CD4-positive, alpha-beta memory T cell (primary cell): ENCODE measurements at places on chromosomes 3 and 15.

DNA sequence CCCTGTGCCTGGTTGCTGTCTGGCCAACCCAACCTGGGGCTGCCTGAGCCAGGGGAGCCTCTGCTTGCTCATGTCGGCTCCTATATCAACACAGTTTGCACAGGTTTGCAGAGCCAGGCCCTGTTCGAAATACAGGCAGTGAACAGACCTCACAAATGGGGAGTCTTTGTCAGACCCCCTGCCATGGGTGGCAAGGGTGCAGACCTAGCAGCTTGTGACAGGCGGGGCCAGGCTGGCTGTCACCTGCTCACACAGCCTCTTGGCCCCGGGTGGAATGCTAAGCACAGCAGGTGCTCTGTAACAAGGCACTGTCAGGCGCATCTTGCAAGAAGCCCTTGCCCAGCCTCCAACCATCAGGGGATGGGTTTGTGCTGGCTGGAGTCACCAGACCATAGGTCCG lies 47.3 kb downstream of the BDH1 start:
- no peak for DNase-seq

DNA sequence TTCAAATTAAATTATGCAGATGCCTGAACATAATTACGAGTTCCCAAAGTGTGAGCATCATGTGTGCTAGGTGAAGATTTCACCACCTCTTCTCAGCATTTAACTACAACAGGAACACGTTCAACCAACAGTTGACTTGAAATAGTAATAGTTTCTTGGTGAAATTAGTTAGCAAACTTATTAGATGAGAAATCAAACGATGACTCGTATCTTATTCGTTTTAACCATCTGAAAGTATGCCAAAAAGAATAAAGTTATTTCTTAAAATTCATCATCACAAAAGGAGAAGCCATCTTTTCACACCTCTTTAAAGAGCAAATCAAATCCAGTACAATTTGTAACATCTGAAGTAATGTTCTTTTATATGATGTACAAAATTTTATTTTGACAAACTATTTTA lies 2.3 kb downstream of the BNC1 start:
- DNase-seq: no peak

DNA sequence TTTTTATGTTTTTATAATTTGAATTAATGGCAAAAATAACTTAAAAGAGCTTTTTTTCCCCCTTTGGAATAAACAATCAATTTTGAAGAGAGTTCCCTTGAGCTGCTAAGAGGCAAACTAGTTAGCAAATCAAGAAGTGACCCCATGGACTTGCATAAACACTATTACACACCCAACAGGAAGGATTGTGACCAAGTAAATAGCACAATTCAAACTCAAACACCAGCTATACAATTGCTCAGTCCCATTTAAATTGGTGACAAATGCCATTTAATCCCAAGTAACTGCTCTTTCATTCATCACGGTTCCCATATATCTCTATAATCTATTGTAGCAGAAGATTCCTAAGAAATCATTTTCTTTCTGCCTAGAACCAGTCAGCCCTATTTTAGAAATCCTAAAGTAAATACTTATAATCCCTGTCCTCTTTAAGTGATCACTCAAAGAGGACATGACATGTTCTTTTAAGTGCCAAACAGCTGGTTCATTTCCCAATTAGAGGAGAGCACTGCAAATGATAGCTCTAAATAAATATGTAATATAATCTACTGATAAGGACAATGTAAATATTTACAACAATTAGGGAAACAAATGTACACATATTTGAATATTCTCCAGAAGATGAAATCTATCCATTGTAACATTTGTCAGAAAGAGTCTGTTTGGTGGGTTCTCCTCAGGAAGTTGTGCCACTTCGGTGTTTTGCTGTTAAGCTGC lies 137.8 kb upstream of the ADAMTS9 start:
- no peak for DNase-seq

DNA sequence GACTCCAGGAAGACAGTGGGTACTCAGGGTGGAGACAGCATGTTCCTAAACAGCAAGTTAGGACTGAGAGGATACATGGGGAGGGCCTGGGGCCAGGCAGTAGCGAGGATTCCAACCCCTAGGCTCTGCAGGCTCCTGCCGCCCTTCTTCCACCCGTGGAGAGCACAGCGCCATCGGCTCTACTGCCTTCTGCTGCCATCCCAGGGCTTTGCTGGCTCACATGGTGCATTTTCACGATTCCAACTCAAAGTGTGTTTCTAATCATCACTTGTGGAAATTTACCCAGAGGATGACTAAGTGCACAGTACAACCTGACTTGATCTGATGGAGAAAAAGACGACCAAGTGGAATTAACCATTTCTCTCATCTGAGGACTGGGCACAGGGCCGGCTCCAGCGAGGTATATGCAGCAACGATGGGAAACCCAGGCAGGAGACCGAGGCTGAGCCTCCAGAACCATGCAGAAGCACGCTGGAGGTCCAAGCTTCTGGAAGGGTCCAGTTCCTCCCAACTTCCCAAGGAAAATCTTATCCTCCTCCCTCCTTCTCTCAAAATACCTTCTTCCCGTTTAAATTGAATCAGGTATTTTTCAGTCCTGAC lies 104.6 kb downstream of the LRIG1 start:
- DNase-seq: no peak

GRCh38 chr3:119195151-119195476 lies 21.7 kb downstream of the UPK1B start:
- no peak for DNase-seq

- peak; percentile 3 for DNase-seq
Observed at GRCh38 chr3:46868948-46869347, 5.7 kb upstream of the MYL3 start.

GRCh38 chr3:195015021-195015420 lies 255.9 kb downstream of the XXYLT1 start:
- DNase-seq: no peak

GRCh38 chr15:57865294-57865693 lies 158.8 kb downstream of the POLR2M start:
- DNase-seq: no peak

GRCh38 chr3:2944628-2945027 lies 165.5 kb downstream of the IL5RA start:
- DNase-seq: no peak

DNA sequence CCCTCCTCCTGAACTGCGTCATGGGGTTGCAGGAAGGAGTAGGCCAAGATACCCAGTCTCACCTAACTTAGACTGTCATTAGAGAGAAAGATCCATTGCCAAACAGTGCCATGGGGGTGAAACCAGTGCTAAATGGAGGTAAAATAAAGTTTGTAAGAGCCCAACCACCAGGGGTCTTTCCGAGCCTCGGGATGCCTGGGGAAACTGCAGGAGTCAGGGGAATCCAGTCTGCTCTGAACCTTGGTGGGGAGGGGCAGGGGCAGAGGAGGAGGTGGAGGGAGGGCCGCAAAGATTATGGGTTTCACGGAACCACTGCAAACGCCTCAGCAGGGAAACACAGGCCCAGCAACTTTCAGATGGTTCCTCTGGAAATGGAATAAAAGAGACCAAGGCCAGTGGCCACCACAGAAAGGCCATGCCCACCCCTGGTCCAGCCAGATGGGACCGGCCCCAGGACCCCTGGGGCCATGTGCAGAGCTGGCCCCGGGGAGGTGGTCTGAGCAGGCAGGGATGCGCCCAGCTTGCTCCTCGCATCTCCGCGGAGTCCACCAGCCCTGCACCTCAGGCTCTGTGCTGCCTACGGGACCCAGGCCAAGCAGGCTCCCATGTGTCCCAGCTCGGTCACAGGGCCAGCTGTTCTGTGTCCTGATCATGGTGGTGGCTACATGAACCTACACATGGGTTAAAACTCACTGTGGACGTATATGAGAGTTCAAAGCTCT lies 19.8 kb upstream of the GP9 start:
- DNase-seq: no peak

GRCh38 chr15:36406366-36406765 lies 173.1 kb upstream of the CDIN1 start:
- DNase-seq: no peak

GRCh38 chr3:122189357-122189756 lies 5.9 kb downstream of the CASR start:
- no peak for DNase-seq

- DNase-seq: no peak
Observed at GRCh38 chr15:54884312-54884711, 312.4 kb downstream of the RSL24D1 start.

GRCh38 chr3:4512895-4513616 lies 19.9 kb downstream of the ITPR1 start:
- no peak for DNase-seq

DNA sequence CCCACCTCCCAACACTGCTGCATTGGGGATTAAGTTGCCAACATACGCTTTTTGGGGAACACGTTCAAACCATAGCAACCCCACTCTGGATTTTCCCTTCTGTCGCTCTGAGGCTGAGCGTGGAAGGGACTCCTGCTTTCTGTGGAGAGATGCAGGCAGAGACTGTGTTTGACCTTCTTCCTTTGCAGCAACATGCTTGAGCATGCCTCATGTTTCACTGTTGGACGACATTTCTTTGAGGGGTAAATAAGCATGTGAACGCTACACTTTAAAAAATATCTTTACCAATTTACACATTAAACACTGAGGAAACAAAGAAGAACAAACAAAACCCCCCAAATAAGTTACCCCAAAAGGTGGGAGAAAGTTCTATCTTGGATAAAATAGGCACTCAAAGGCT lies 14.2 kb upstream of the MAPK6 start:
- no peak for DNase-seq

- DNase-seq: peak; percentile 78
Observed at GRCh38 chr15:68229386-68230156, at the start of gene CLN6. TSS of gene CLN6 (minus strand) at chr15:68229728. CDS start at chr15:68229584, 144 bp downstream.

GRCh38 chr3:10542518-10542917 lies 37.1 kb upstream of the ATP2B2 start:
- DNase-seq: no peak

- no peak for DNase-seq
Observed at GRCh38 chr3:110413807-110414748, 657.5 kb upstream of the NECTIN3 start.

DNA sequence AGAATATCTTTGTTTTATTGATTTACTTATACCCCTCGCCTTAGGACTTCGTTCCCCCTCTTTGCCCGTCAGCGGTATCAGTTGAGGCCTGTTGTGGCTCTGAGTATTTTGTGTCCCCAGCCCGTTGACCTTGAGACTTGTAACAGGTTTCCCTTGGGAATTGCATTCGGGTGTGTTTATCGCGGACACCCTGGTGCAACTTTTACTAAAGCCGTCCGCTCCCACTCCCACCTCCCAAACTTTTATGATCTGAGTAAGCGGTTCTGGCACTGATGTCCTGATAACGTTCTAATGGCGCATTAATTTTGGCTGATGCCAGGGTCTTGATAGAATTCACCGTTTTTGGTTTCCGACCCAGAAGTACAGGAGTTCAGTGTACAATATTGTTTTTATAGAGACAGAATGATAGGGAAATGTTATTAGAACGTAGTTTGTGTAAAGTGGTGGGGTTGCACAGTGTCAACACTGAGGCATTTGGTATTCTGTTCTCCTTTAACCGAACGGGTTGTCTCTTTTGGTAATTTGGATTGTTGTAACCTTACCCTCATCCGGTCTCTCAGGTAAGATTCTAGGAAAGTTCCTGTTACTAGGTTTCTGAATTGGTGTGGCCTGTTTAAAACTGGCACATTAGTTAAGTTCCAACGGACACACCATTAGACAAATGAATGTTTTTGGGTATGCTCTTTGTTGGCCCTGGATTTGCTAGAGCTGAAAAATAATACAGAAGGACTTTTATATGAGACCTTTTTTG lies 47.8 kb downstream of the OIP5 start:
- DNase-seq: peak; percentile 12

- no peak for DNase-seq
Observed at GRCh38 chr15:69525543-69525942, 72.9 kb downstream of the RPLP1 start.

GRCh38 chr3:44434834-44435510 lies 42.5 kb downstream of the ZNF445 start:
- no peak for DNase-seq

- no peak for DNase-seq
Observed at GRCh38 chr15:72932472-72932871, 119.8 kb upstream of the NEO1 start.
